Activated CD4-positive, alpha-beta T cell treated with anti-CD3 and anti-CD28 coated beads for 36 hours (primary cell): ENCODE measurements at places on chromosomes 2 and 18.
A peak's percentile ranks its signal among the peaks of the same experiment; 100 is the strongest.

GRCh38 chr2:102510791-102511575 lies 38.0 kb downstream of the SLC9A4 start:
- DNase-seq = no peak

DNA sequence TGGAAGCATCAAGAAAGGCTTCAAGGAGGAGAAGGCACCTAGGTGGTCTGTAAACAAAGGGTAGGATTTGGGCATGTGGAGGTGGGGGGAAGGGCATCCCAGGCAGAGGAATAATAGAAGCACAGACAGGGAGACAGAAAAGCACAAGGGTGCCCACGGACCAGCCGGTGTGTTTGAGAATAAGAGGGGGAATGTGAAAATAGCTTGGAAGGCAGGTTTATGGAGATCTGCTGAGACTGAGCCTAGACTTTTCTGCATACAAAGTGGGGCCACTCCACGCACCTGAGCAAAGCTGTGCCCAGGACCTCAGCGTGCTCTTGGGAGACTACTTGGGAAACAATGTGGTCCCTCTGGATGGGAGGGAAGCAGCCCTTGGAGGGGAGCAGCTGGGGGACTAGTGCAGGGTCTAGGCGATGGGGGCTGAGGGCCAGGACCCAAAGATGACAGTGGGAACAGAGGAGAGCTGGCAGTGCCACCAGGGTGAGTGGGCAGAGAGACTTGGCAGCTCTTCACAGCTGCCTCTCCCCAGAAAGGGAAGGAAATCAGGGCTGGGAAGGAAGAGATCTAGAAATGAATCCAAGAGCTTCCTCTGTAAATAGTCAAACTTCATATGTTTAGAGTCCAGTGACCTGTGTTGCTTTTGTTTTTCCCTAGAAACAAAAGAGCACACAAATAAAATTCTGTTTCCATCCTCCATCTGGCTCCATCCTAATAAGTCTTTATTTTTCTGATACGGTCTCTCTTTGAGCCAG lies 110.7 kb upstream of the SMAD7 start:
- no peak for DNase-seq

GRCh38 chr2:67217398-67217797 lies 179.7 kb upstream of the ETAA1 start:
- DNase-seq = no peak

DNA sequence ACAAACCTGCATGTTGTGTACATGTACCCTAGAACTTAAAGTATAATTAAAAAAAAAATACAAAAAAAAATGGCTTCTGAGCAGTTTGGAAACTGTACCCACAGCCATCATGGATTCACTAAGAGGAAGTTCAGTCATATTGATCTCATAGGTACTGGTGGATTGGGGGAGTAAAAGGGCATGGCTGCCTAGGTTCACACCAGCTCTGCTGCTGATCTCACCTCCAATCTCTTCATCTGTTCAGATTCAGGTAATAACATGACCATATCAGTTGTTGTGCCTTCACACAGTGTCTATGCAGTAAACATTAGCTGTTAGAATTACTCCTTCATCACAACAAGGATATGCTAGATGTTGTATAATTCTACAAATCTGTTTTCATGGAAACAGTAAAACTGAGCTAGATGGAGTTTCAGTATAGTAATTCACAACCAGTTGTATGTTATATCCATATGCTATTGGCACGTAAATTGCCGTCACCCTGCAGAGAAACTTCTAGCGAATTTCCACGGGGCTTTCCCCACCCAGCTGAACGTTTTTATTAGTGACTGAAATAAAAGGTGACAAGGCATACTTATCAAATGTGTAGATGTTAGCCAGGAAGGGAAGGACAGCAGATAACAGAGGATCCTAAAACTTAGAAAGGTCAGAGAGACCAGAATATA lies 59.3 kb upstream of the ITM2C start:
- DNase-seq = peak; percentile 46

- no peak for DNase-seq
These were observed 199.0 kb downstream of the TPGS2 start for GRCh38 chr18:36629836-36630235.

DNA sequence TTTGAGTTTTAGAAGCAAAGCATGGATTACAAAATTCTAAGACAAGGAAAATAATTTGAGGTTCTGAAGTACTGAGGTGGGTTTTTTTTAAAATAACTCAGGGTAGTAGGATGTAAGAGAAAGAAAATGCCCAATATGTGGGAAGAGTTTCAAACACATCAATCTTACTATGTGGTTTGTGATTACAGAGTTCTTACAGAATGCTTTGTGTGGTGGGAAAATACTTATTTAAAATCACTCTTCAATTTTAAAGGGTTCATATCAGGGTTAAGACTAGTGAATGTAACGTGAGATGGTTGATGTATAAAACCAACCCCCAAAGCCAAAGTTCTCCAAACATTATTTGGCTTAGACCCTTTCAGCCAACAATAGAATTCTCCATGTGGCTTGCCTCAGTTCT lies 173.5 kb downstream of the UBE2E3 start:
- no peak for DNase-seq

GRCh38 chr2:237390235-237390634 lies 23.7 kb downstream of the COL6A3 start:
- DNase-seq = no peak

GRCh38 chr18:44851856-44852621 lies 171.4 kb downstream of the SETBP1 start:
- no peak for DNase-seq
